Natural killer cell treated with Interleukin-12 subunit alpha and Interleukin-12 subunit beta and Interleukin-15 and Interleukin-18, amount 100 ng/mL, for 72 hours (primary cell): ENCODE measurements at places on chromosomes 13 and 19.

DNA sequence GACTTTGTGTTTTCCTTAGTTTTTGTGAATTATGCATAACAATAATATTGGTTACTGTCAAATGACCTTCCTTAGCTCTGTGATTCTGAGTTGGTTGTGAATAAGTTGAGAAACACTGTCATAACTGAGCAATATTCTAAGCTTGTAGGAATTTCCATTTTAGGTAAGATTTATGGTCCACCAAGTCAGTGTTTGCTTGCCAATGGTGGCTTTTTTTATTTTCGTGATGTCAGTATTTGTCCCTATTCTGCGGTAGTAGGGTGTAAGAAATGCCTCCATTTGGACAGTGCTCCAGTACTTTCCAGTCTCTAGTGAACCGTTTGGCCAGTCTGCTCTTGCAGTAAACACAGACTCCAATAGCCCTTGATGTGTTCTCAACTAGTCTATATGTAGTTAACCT lies 94.7 kb downstream of the FRY start:
- DNase-seq = no peak

DNA sequence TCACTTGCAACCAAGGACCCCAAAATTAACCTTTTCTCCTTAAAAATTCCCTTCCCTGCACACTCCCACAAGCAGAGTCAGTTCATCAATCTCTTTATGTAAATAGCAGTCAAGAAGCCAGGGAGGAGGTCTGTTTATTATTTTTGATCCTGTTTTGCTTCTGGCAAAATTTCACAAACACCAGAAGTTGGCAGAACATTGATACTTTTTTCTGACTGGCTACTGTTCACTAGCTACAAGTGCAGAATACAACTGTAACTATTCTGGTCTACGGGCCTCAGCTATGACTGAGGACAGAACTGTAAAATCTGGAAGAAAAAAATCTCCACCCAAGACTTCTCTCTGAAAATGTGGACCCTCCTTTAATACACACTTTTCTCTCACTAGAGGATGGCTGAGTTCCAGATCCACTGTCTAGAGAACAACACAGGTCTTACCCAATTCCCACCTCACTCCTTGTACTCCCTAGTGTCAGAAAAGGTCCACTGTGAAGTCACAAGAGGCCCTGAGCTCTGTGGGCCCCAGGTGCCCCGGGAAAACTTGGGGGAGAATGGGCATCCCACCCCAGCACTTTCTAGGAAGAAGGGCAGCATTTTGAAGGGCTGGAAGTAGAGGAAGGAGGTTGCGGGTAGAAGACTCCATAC lies 14.5 kb downstream of the STARD13 start:
- no peak for DNase-seq

DNA sequence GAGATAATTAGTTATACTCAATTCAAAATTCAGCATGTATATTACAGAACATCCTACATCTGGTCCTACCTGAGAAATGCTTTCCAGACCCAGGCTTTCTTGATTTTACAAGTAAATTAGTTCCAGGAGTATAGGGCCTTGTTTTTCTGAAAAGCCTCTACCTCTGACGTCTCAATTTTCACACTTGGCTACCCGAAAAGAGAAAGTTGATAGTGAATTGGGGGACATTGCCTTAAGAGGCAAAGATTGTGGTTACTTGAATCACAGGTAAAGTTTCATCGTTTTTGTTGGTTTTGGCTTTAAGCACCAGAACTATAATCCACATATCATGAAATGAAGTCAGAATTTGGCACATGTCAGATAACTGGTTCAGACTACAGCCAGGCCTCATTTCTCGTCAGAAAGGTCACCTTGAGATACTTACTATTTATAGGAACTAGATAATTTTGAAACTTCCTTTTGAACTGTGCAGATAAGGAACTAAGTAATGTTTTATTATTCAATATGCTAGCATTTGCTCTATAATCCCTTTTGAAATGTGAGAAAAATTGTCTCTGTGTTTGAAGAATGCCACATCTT lies 30.8 kb downstream of the FAM124A start:
- no peak for DNase-seq

DNA sequence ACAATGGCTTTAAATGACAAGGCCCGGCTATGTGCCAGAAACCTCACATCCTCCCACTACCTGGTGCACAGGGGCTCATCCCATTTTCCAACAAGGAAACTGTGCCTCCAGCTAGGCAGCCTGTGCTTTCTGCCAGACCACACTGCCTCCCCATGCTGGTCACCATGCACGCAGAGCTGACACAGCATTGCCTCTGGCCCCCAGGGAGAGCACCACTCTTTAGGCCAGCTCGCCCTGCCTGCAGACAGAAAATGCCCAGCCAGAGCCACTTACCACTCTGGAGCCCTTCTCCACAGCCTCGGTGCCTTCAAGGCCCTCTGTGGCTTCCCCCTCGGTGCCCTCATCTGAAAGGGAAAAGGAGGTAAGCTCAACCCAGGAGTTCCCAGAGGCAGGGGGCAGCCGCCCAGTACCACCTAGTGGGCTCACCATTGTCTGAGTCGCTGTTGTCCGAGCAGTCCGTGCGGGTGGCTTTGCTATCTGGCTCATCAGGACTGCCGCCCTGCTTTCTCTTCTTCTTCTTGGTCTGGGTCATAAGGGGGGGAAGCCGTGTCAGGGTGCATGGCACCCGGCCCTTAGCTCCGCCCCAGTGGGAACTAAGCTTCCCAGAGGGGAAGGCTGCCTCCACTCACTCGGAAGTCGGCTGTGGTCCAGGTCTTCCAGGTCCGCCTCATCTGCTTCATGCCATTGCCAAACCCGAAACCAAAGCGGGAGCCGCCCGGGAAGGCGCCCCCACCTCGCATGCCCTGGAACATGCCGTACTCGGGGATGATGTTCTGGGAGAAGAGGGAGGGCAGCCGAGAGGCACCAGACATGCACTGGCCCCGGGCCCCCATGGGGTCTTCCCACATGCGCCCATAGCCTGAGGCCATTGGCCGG lies 18.0 kb downstream of the AKAP8L start:
- DNase-seq = no peak

- DNase-seq = no peak
Measured at GRCh38 chr19:31568724-31569123, 219.5 kb upstream of the TSHZ3 start.

DNA sequence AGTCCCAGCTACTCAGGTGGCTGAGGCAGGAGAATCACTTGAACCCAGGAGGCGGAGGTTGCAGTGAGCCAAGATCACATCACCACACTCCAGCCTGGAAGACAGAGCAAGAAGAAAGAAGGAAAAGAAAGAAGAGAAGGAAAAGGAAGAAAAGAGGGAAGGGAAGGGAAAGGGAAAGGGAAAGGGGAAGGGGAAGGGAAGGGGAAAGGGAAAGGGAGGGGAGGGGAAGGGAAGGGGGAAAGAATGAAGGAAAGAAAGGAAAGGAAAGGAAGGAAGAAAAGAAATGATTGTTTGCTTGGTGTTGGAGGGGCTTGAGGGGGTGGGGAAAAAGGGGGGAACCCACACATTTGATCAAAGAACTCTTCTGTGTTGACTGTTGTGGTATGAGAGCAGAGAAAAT lies 10.0 kb downstream of the PMIS2 start:
- no peak for DNase-seq

GRCh38 chr13:39787086-39787487 lies 131.6 kb downstream of the COG6 start:
- DNase-seq = no peak

- peak; percentile 86 for DNase-seq
Measured at GRCh38 chr13:114132419-114133121, at the start of gene RASA3. RASA3 (minus strand) TSS chr13:114132623; CDS start chr13:114132489, 134 bp downstream.

- peak; percentile 100 for DNase-seq
Measured at GRCh38 chr19:7522072-7522922, at the start of gene MCOLN1. MCOLN1 (plus strand) TSS chr19:7522624; CDS start chr19:7522751, 127 bp downstream.

GRCh38 chr19:1811472-1811894 lies 593 bp downstream of the ATP8B3 start:
- no peak for DNase-seq

DNA sequence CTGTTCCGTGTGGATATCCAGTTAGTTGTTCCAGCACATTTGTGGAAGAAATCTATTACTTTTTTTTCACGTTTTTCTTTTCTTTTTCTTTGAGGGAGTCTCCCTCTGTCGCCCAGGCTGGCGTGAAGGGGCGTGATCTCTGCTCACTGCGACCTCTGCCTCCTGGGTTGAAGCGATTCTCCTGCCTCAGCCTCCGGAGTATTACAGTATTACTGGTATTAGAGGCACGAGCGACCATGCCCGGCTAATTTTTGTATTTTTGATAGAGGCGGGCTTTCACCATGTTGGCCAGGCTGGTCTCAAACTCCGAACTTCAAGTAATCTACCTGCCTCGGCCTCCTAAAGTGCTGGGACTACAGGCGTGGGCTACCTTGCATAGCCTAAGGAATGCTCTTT lies 43.6 kb downstream of the ZNF611 start:
- DNase-seq = no peak
